Erythroblast (primary cell): ENCODE measurements at places on chromosomes 7 and 10.

GRCh38 chr7:2542011-2542915 lies 13.1 kb downstream of the BRAT1 start:
- no peak for DNase-seq

GRCh38 chr10:122707535-122707934 lies 7.9 kb upstream of the C10orf120 start:
- DNase-seq: no peak

DNA sequence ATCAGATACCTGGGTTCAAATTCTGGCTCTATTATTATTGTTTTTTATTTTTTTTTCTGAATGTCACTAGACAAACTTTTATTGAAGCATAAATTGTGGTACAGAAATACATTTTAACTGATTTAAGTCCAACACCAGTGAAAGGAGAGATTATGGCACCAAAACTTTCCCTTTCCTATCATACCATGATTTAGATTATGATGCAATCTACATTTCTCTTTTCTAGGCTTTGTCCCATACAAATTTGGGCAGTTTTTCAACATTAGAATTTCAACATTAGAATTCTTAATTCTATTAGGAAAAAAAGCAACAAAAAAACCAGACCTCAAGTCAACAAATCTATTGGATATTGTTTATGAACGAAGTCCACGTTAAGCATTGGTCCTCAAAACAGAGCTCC lies 11.0 kb downstream of the AS3MT start:
- no peak for DNase-seq

- peak; percentile 54 for DNase-seq
Measured at GRCh38 chr7:79298145-79298760, 155.2 kb downstream of the MAGI2 start.

- no peak for DNase-seq
Measured at GRCh38 chr10:44340557-44340956, 44.3 kb downstream of the CXCL12 start.

DNA sequence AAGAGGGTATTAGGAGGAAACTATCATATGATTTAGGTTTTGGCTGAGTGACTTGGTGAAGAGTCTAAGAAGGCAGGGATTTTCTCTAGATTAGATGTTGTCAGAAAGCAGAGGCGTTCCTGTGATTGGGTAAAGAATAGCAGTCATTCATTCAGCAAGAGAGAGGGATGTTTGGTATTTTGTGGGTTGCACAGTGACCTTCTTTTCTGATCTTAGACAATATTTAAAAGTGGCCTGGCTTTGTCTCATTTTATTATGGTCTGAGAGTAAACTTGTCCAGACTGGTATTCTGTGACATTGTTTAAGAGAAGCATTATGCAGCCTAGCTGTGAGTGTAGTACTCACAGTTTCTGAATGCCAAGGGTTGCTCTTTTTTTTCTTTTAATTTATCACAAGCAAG lies 18.5 kb downstream of the HYAL4 start:
- DNase-seq: no peak

- DNase-seq: no peak
Measured at GRCh38 chr7:5582532-5582935, 158.9 kb upstream of the TNRC18 start.

- no peak for DNase-seq
Measured at GRCh38 chr7:64559206-64559605, 3.7 kb downstream of the ZNF680 start.

GRCh38 chr10:77401683-77402082 lies 235.9 kb downstream of the KCNMA1 start:
- DNase-seq: no peak

- DNase-seq: no peak
Measured at GRCh38 chr7:150401424-150401790, 22.3 kb downstream of the ZNF775 start.

- DNase-seq: no peak
Measured at GRCh38 chr7:90709501-90710465, 113.7 kb downstream of the CDK14 start.

DNA sequence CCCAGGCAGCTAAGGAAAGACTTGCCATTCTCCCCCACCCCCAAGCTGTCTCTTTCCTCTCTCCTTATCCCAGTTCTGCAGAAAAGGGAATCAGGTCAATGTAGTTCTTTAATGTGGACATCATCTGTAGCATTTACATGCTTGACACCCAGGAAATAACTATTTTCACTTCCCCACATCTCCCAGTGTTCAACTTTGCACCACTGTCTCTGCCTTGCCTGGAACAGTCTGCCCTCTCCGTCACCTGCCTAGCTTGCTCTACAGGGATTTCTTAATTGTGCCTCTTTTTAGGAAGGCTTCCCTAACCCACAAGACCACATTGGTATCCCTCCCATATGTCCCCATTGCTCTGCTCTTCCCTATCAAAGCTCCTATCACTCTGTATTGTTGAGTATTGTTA lies 45.9 kb upstream of the TOMM7 start:
- DNase-seq: no peak

DNA sequence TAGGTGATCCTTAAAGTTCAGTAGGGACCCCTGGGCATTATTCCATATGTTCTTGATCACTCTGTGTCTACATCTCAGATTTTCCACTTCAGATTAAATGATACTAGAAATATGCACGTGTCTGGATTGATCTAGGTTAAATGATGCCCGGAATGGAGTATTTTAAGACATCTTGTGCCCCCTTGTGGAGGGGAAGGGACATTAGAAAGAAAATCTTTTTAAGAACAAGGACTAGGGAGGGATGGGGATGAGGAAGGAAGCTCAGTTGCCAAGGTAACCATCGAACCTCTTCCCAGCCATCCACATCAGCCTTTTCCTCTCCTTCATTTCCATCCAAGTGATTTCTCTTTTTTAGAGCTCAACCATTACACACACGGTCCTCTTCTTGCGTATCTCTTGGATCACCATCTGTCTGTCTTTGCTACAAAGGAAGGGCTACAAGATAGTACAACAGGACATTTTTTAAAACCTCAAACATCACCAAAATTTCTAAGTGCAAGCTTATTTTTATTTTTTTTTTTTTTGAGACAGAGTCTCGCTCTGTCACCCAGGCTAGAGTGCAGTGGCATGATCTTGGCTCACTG lies 40.5 kb downstream of the PRSS2 start:
- DNase-seq: peak; percentile 76

DNA sequence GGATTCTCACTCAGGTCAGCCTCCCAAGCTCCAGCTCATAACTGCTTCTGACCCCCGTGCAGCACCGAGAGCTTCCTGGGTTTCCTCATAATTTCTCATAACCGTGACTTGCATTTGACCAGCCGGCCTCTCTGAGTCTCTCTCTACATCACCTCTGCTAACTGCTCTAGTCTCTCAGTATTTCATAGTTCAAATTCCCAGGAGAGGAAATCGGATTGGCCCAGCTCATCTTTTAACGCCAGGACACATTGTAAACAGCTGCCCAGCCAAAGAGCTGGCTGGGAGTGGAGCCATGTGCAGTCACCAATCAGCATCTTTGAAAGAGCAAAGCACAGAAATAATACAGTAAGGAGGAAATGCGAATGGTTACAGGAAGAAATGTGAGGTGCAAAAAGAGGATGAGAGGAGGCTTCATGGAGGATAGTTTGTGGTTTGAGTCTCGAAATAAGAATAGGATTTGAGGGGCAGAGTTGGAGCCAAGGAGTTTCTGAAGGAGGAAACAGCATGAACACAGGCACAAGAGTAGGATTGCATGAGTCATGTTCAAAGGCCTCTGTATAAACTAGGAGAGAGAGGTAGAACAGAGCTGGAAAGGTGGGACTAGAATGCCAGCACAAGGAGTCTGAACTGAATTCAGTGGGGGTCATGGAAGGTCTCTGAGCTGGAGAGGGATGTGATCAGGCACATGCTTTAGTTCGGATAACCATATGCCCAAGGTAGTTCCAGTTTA lies 15.2 kb upstream of the LBX1 start:
- DNase-seq: no peak

- no peak for DNase-seq
Measured at GRCh38 chr7:127916735-127917134, 114.5 kb downstream of the LRRC4 start.

DNA sequence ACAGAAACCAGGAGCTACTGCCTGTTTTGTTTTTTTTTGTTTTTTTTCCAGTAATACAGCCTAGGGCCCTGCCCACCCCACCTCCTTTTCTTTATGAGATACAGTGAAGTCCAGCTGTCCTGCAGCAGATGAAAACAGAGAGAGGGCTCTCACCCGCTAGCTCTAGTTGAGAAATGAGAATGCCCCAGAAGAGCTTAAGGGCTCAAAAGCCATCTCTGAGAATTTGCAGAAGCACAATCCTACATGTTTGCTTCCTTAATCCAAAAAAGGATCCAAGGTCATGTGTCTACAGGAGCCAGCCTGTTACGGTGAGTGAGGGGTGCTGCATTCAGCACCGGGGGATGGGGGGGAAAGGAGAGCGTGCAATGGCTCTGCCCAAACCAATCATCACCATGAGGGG lies 122.7 kb downstream of the KCNMA1 start:
- no peak for DNase-seq

DNA sequence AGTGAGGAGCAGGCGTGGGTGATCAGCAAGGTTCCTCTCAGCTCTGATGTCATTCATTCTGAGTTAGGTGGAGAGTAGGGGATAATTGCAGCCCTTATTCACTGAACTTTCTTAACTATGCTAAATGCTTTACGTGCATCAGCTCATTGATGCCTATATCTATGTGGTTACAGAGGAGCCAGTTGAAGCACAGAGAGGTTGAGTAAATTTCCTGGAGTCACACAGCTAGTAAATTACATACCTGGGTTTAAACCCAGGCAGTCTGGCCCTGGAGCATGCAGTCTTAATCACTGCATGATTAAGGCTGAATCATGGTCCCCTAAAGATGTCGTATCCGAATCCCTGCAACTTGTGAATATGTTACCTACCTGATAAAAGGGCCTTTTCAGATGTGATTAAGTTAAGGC lies 99.6 kb downstream of the GRK5 start:
- DNase-seq: no peak

- DNase-seq: no peak
Measured at GRCh38 chr7:116804471-116804870, 57.9 kb upstream of the CAPZA2 start.

DNA sequence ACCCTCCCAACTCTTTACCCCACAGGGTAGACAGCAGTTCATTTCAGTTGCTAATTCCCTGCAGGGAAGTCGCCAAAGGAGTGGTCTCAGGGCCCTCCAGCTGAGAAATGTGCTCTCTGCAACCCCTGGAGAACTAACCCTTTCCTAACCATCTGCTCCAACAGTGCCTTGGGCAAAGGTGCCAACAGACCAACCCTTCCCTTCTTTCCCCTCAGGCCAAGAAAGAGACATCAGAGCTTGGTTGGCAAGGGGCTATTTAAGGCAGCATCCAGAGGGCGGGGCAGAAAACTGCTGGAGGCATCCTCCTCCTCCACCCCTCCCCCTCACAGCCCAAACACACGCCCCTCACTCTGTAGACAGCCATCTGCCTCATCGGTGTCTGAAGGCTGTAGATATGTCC lies 1.7 kb downstream of the SORBS1 start:
- DNase-seq: peak; percentile 56

DNA sequence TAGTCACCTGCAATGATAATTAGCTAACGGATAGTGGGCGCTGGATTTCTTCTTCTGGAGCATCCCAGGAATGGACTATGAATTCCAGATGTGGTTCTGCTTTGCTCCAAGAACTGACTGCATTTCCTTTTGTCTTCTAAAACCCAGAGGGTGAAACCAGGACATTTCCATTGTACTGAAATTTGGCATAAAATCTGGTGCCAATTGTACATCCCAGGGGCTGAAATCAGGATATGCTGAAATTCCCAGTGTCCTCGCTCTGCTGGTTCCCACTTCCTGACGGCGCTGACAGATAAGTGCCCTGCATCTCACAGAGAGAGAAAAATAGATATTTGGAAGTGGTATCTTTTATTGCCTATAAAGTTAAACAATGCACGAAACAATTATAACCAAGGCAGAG lies 31.9 kb downstream of the RBM20 start:
- DNase-seq: no peak
